ENCODE measurements at places on chromosomes 4 and X.

GRCh38 chrX:141220342-141221008, 21.8 kb downstream of the SPANXC start:
- DNase-seq = no peak

DNA sequence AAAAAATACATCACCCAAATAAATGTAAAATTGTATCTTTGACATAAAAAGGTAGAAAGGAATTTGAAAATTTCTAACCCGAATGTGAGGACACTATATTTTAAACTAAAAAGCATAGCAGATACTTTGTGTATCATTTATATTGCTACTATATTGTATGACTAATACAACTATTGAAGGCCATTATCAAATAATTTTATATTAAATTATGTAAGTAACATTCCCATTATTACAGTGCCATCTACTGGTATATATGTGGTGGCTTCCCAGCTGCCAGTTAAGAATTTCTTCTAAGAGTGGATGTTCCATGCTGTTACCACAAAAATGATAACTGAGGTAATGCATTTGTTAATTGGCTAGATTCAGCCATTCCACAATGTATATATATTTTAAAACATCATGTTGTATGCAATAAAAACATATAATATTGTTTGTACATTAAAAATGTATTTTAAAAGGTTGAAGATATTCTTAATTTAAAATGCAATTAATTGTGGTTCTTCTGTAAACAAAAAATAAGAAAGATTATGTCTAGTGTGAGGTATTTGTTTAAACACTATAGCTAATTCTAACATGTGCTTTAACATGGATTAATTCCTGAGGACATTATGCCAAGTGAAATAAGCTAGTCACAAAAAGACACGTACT, 65.3 kb downstream of the EGF start:
- DNase-seq = peak; percentile 39

GRCh38 chr4:177380730-177381287, 61.4 kb downstream of the AGA start:
- no peak for DNase-seq

GRCh38 chr4:124596816-124597215, 115.7 kb downstream of the ANKRD50 start:
- DNase-seq = no peak

- DNase-seq = no peak
These were observed 168.2 kb upstream of the PPP3CA start for GRCh38 chr4:101515566-101515965.

All from COR-L47 (cell line).